Liver (tissue), 10 donors: ENCODE measurements at places on chromosomes 12 and 14. TPM values are rescaled to one million over a fixed set of nuclear protein-coding genes. Genes with fewer than 3 reads are reported as not detected.

MIP gene
- 0.09 TPM for total RNA-seq

TEAD4 gene
- total RNA-seq: 3.1 TPM

CAPZA3 gene
- 0.33 TPM for total RNA-seq

BICD1 gene
- 1.3 TPM for total RNA-seq

DNA sequence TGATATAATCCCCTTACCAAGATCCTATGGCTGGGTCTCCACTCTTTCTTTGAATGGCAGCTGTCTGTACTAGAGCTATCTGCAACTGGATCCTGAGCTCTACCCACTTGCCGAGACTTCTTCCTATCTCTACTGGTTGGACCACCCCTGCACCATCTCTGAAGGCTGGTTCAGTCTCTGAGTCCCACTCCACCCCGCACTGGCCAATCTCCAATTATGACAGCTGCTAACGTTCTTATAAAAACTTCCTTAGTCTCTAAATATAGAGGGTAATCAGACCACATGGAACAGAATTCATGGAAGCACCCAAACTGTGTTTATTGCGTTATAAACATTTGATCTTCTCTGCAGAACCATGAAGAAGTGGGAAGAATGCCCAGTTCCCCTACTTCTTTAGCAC, 186.6 kb upstream of the EEA1 start:
- no peak overlapping the region for H3K4me3 ChIP-seq
- no peaks in the 10 kb centered on the region for H3K27me3 ChIP-seq
- no peaks in the 10 kb centered on the region for H3K36me3 ChIP-seq

DNA sequence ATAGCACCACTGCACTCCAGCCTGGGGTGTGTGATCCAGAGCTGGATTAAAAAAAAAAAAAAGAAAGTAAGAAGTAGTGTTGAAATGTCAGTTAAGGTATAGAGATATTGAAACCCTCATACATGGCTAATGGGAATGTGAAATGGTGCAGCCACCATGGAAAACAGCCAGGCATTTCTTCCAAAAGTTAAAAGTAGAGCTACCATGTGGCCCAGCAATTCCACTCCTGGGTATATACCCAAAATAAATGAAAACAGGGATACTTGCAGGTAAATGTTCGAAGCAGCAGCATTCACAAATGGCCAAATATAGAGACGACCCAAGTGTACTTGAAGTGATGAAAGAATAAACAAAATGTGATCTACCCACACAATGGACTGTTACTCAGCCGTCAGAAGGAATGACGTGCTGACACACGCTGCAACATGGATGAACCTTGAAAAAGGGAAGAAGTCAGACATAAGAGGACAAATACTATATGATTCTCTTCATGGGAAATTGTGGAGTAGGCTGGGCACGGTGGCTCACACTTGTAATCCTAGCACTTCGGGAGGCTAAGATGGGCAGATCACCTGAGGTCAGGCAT, 15.2 kb downstream of the IL31 start:
- no peak overlapping the region for H3K4me3 ChIP-seq
- no peak for DNase-seq
- H3K4me1 ChIP-seq: no peaks in the 10 kb centered on the region

- no peaks in the 10 kb centered on the region for H3K36me3 ChIP-seq
- peaks cover 33% of the 10 kb centered on the region for H3K4me1 ChIP-seq
- no peaks in the 10 kb centered on the region for H3K27me3 ChIP-seq
- no peak for DNase-seq
Observed at GRCh38 chr12:1592444-1593173, 1.8 kb downstream of the FBXL14 start.

GRCh38 chr12:116708826-116709756, 28.8 kb downstream of the SPRING1 start:
- no peaks in the 10 kb centered on the region for H3K36me3 ChIP-seq
- no peak overlapping the region for H3K27ac ChIP-seq
- no peak overlapping the region for H3K4me3 ChIP-seq
- H3K4me1 ChIP-seq: peaks cover 7% of the 10 kb centered on the region
- no peak for DNase-seq

- peaks cover 2% of the 10 kb centered on the region for H3K27me3 ChIP-seq
- no peaks in the 10 kb centered on the region for H3K36me3 ChIP-seq
- H3K27ac ChIP-seq: no peak overlapping the region
Observed at GRCh38 chr14:99274346-99275221, 2.6 kb upstream of the BCL11B start.

GRCh38 chr12:45658020-45658419, 71.5 kb upstream of the ARID2 start:
- peaks cover 1% of the 10 kb centered on the region for H3K4me1 ChIP-seq
- DNase-seq: no peak
- H3K27ac ChIP-seq: no peak overlapping the region
- H3K27me3 ChIP-seq: no peaks in the 10 kb centered on the region
- H3K36me3 ChIP-seq: no peaks in the 10 kb centered on the region
- H3K4me3 ChIP-seq: no peak overlapping the region
